ENCODE measurements at places on chromosomes 6 and 20.

DNA sequence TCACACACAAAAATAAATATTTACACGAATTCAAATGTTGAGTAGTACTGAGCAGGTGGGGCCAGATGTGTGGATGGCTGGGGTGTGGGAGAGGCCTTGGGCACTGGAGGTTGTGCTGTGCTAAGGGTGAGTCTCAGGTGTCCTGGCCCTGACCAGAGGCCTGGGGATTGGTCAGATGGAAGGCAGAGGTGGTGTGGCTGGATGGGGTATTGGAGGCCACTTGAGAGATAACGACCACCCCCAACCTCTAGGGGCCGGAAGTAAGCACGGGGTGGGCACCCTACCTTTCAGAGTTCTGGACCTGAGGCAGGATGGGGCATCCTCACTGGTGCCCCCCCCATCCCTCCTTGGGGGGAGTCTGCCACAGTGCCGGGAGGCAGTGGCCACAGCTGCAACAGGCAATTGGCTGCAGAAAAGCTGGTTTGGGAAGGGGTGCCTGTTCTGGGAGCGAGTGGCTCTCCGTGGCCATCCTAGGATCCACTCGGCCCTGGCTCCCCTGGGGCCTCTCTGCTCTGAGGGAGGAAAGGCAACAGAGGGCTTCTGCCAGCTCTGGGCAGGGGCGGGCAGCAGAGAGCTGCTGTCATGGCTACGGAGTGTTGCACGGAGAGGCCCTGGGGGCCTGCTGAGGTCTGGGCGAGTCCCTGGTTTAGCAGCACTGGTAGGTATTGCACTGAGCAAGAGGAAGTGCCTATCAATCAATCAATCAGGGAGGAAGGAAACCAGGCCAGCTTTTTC is 87.6 kb downstream of the ASXL1 start:
- H3K36me3 ChIP-seq, result peaks cover 74% of the 10 kb centered on the region
- H3K27ac ChIP-seq, result no peak overlapping the region
- DNase-seq, result no peak

DNA sequence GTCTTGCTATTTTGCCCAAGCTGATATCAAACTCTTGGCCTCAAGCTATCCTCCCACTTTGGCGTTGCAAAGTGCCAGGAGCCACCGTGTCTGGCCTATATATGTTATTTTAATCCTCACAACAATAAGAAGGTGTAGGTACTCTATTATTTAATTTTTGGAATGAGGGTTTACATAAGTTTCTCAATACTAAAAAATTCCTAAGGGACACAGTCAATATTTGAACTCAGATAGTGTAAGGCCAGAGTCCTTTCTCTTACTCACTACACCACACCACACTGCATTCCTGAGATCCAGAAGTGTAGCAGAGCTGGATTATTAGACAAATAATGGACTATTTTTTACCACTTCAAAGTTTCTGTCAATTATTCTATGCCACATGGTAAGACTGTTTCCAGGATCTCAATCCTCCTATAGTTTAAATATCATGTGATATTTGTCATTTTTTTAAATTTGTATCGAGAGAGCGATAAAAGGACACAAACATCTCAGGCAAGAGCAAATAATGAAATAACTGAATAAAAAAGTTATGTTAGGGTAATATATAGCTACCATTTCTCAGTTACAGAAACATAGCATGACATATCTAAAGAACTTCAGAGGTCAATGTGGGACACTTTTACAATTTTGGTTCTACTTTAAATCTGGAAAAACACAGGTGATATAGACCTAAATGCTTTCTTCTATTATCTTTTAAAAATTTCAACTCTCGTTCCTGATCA is 162.2 kb upstream of the THEMIS start:
- no peak overlapping the region for H3K4me3 ChIP-seq
- no peak overlapping the region for H3K27ac ChIP-seq
- H3K27me3 ChIP-seq, result no peaks in the 10 kb centered on the region
- no peaks in the 10 kb centered on the region for H3K4me1 ChIP-seq

- no peaks in the 10 kb centered on the region for H3K36me3 ChIP-seq
- no peak for DNase-seq
- no peaks in the 10 kb centered on the region for H3K27me3 ChIP-seq
- no peak within 1 kb of the TSS for H3K27ac ChIP-seq
- no peaks in the 10 kb centered on the region for H3K4me1 ChIP-seq
Observed at GRCh38 chr6:31614684-31615578, at the start of gene AIF1. AIF1 (plus strand) TSS chr6:31615234; CDS start chr6:31615330, 96 bp downstream.

DNA sequence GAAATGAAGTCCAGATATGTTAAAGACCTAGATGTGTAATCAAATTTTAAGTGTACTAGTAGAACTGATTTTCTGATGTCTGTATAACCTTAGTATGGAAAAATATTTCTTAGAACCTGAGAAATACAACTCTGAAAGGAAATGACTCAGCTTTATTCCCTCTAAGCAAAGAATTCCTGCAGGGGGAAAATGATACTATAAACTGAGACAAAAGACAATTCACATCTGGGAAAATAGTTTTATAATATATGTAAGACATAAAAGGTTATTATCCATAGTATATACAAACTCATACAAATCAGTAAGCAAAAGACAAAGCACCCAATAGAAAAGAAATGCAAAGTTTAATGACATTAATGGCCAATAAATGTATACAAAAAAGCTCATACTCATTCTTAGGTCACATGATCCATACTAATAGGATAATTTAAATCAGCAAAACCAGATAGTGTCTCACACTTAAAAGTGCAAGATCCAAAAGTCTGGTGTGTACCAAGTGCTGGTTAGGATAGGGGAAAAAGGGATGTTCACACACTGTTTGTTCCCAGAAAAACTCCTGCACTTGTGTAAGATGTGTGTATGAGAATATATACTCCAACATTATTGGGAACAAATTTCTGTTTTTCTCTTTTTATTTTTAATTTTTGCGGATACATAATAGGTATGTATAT is 22.6 kb downstream of the RNF217 start:
- no peak overlapping the region for H3K4me3 ChIP-seq
- no peak for DNase-seq
- no peaks in the 10 kb centered on the region for H3K27me3 ChIP-seq
- H3K36me3 ChIP-seq, result no peaks in the 10 kb centered on the region

GRCh38 chr6:4637691-4638433 is 138.3 kb upstream of the CDYL start:
- no peak overlapping the region for H3K27ac ChIP-seq
- no peaks in the 10 kb centered on the region for H3K36me3 ChIP-seq
- no peak for DNase-seq
- no peaks in the 10 kb centered on the region for H3K27me3 ChIP-seq
- no peak overlapping the region for H3K4me3 ChIP-seq

DNA sequence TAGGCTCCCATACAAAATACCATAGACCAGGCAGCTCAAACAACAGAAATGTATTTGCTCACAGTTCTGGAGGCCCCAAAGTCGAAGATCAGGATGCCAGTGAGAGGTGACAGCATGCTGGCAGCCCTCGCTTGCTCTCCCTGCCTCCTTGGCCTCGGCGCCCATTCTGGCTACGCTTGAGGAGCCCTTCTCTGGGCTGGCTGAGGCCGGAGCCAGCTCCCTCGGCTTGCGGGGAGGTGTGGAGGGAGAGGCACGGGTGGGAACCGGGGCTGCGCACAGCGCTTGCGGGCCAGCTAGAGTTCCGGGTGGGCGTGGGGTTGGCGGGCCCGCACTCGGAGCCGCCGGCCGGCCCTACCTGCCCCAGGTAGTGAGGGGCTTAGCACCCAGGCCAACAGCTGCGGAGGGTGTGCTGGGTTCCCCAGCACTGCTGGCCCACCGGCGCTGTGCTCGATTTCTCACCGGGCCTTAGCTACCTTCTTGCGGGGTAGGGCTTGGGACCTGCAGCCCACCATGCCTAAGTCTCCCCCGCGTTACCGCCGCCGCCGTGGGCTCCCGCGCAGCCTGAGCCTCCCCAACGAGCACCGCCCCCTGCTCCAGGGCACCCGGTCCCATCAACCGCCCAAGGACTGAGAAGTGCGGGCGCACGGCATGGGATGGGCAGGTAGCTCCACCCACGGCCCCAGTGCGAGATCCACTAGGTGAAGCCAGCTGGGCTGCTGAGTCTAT is 32.6 kb upstream of the SERPINB9 start:
- H3K4me1 ChIP-seq, result peaks cover 16% of the 10 kb centered on the region
- H3K36me3 ChIP-seq, result no peaks in the 10 kb centered on the region
- H3K27ac ChIP-seq, result no peak overlapping the region
- no peak overlapping the region for H3K4me3 ChIP-seq
- H3K27me3 ChIP-seq, result no peaks in the 10 kb centered on the region
- no peak for DNase-seq

- no peaks in the 10 kb centered on the region for H3K27me3 ChIP-seq
- DNase-seq, result no peak
- H3K27ac ChIP-seq, result no peak overlapping the region
- H3K4me1 ChIP-seq, result no peaks in the 10 kb centered on the region
- no peaks in the 10 kb centered on the region for H3K36me3 ChIP-seq
Observed at GRCh38 chr6:117168296-117169063, 96.9 kb upstream of the VGLL2 start.

DNA sequence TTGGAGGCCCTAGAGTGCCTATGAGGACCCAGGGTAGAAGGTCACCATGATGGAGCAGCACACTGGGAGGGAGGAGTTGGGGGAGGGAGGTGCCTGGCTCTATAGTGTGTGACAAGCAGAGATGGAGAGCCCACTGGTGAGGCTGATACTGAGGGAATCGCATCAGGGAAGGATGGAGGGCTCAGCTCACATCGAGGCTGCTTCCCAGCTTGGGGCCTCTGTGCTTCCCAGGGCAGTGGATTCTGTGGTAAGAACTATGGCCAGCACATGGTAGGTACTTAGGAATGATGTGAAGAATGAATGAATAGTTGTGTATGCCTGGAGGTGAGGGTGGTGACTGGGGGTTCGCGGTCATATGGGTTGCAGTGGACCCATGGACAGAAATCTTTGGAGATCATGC is 1.3 kb upstream of the EPB41L1 start:
- H3K4me1 ChIP-seq, result peaks cover 10% of the 10 kb centered on the region
- H3K4me3 ChIP-seq, result no peak overlapping the region
- H3K27me3 ChIP-seq, result peaks cover 13% of the 10 kb centered on the region
- no peak for DNase-seq
- no peak overlapping the region for H3K27ac ChIP-seq
- no peaks in the 10 kb centered on the region for H3K36me3 ChIP-seq

DNA sequence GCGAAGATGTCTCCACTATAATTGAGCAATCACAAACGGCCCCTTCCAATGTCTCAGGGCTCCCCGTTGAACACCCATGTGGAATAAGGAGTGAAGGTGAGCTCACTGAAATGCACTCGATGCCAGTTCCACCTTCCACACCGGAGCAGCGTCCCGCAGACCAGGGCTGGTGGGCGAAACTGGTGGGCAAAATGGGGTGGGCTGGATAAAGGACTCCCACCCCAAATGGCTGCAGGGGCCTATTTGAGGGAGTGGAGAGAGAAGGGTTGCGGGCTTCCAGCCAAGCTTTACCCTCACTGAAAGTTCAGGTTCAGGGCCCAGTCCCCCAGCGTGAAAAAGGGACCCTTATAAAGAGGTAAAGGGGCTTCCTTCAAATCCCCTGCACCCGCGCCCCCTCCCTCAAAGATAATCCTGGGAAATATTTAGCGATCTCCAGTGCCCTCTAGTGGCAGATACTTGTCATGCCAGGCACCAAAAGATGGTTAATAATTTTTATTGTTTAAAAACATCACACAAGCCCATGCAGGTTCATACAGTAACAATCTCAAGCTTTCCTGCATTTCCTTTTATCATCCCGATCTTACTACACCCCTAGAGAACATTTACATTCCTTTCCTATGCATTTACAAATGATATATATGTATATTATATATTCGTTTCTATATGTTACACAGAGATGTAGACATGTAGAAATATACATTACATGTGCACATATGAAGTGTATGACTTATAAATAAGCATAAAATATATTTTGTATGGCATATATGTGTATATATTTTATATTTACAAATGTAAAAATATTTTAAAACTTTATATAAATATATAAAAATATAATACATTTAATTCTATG is 58.2 kb upstream of the NKX2-2 start:
- no peaks in the 10 kb centered on the region for H3K36me3 ChIP-seq
- peaks cover 3% of the 10 kb centered on the region for H3K4me1 ChIP-seq
- H3K27ac ChIP-seq, result no peak overlapping the region
- DNase-seq, result no peak

- no peaks in the 10 kb centered on the region for H3K27me3 ChIP-seq
- H3K4me3 ChIP-seq, result no peak overlapping the region
- H3K36me3 ChIP-seq, result no peaks in the 10 kb centered on the region
- no peak for DNase-seq
- H3K4me1 ChIP-seq, result no peaks in the 10 kb centered on the region
Observed at GRCh38 chr6:131555992-131556391, 17.0 kb upstream of the ARG1 start.

DNA sequence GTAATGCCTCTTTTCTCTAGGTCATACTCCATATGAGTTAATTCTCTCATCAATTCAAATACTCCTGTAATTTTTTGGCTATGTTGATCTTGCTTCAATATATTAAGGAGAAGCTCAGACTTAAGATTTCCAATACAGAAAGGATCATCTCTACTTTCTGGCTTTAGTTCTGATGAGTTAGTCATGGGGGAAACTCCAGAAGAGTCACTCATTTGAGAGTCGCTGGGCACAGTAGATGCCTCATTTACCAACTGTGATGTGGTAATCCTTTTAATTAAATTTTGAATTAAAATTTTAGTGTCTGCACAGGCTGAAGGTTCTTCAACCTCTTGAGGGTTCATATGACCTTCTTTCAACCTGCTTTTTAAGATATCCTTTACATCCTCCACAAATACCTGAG is 38.5 kb downstream of the DST start:
- DNase-seq, result no peak
- no peaks in the 10 kb centered on the region for H3K4me1 ChIP-seq
- H3K27ac ChIP-seq, result no peak overlapping the region
- H3K4me3 ChIP-seq, result no peak overlapping the region
- H3K27me3 ChIP-seq, result no peaks in the 10 kb centered on the region

DNA sequence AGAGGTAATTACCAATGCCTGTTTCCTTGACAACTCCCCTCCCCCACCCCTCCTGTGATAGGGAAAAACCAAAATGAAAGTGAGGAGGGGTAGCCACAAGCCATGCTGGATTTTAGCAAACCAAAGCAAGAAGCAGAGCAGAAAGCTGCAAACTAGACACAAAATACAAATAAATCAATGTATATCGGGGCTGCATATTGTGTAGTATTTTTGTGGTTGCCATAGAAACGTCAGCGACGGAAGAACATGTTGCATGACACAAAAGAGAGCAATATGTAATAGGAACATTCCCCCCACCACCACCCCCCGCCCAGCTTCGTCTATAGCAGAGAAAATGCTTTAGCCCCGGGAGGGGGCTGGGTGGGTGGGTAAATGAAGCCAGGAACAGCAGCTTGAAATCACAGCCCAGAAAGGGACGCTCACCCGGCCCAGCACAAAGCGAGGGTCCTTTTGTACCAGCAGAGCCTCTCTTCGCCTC is 548 bp downstream of the AGPAT4 start:
- no peaks in the 10 kb centered on the region for H3K36me3 ChIP-seq
- DNase-seq, result peak; percentile 40
- peaks cover 16% of the 10 kb centered on the region for H3K4me1 ChIP-seq

DNA sequence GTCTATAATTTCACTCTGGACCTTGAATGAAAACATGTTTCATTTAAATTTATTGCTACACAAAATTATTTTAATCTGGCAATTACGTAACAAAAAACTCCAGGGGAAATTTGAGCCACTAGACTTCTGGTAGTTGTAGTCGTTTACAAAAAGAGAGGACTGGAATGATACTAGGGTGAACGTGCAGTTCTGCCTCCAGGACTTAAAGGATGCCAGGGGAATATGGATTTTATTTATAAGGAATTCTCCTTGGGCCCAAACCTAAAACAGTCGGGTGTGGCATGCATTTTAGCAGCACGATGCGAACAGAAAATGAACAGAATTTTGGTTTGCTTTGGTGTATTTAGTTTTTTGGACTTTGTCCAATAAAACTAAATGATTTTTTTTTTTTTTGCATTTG is 76.9 kb downstream of the PRL start:
- no peak overlapping the region for H3K27ac ChIP-seq
- no peaks in the 10 kb centered on the region for H3K27me3 ChIP-seq
- H3K4me1 ChIP-seq, result no peaks in the 10 kb centered on the region
- no peak overlapping the region for H3K4me3 ChIP-seq
